Thyroid gland (tissue), 4 donors: ENCODE measurements at places on chromosomes 2 and 18. TPM values are rescaled to one million over a fixed set of nuclear protein-coding genes. Genes with fewer than 3 reads are reported as not detected.

DNA sequence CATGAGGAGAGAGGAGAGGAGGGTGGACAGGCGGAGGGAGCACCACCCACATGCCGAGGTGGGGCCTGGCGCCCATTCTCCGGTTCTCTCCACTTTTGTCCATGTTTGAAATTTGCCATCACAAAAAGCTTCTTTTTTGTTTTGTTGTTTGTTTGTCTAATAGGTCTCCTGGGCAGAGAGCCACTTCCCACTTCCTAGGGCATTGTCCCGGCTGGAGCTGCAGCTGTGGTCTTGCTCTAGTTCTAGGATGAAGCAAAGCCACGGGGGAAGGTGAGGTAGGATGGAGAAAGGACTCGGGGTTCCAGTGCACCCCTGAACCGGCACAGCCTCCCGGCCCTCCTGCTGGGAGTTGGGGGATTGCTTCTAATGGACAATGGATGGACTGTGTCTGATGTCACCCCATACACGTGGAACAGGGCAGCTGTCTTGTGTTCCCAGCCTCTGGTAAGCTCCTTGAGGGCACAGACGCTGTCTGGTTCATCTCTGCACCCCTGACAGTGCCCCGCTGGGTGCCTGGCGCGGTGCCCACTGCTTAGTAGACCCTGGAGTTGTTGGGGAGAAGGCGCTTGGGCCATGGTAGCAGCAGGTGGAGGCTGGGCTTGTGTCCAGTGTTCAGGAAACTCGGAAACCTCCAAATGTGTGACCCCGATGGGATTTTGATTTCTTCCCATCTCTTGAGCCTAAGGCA lies 278.4 kb downstream of the NDUFA10 start:
- no peak for DNase-seq
- no peaks in the 10 kb centered on the region for H3K27me3 ChIP-seq
- H3K4me3 ChIP-seq: no peak overlapping the region
- H3K4me1 ChIP-seq: no peaks in the 10 kb centered on the region
- no peak overlapping the region for H3K27ac ChIP-seq

GRCh38 chr2:38026846-38027245 lies 49.1 kb downstream of the CYP1B1 start:
- no peaks in the 10 kb centered on the region for H3K4me1 ChIP-seq
- H3K36me3 ChIP-seq: no peaks in the 10 kb centered on the region
- DNase-seq: no peak
- H3K27me3 ChIP-seq: no peaks in the 10 kb centered on the region

DNA sequence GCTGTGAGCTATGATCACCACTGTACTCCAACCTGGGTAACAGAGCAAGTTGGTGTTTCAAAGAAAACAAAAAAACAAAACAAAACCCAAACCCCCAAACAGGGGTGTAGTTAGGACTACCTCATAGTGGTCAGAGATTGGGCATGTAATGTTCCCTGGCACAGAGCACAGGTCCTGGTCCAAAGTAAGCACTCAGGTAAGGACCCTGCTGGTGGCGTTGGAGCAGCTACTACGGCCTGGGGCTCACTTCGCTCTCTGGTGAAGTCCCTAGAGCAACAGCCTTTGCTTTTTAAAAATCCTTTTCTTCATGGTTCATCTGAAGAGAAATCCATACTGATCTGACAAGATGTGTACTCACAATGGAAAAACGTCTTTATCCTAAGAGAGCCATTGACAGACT lies 130.4 kb downstream of the ZNF236 start:
- DNase-seq: peak; percentile 65
- H3K27me3 ChIP-seq: no peaks in the 10 kb centered on the region
- H3K27ac ChIP-seq: peak overlapping the region; percentile 73
- no peaks in the 10 kb centered on the region for H3K36me3 ChIP-seq

DNA sequence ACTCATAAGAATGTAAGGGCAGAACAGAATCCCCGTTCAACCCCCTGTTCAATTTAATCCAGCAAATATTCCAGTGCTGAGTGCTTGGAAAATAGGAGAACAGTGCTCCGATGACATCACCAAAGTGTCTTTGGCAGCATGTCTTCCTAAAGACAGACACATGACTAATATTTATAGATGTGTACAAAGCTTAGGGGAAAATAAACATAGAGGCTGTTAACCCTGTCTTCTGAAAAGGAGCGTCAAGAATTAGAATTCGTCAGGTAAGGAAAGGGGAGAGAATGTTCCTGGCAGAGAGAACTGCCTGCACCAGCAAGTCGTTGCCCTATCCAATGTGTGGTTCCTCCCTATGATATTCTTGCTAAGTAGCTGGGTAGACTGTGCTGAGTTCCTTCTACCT lies 72.7 kb downstream of the PLB1 start:
- H3K27me3 ChIP-seq: no peaks in the 10 kb centered on the region
- DNase-seq: no peak
- peaks cover 4% of the 10 kb centered on the region for H3K4me1 ChIP-seq
- no peaks in the 10 kb centered on the region for H3K36me3 ChIP-seq
- no peak overlapping the region for H3K4me3 ChIP-seq

DNA sequence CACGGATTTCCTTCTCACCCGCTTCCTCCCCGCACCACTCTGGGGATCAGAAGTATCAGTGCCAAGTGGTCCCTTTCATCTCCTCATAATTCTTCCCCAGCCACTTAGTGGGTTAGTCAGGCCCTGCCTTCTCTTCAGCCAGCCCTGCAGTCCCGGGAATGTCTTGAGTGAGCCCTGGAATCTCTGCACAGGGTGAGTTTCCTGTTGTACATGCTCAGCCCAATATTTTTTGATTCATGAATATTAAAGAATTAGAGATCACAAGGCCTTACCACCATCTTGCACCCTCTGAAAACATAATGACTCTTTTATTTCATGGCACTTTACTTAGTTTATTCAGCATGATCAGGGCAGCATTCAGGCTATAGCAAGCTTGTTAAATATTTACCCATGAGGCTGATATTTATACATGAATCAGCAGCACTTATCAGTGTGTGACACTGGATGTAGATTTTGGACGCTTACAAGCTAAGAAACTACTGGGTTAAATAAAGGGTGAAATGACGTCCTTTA lies 159.4 kb upstream of the FOSL2 start:
- H3K27me3 ChIP-seq: no peaks in the 10 kb centered on the region
- H3K4me3 ChIP-seq: no peak overlapping the region
- H3K27ac ChIP-seq: no peak overlapping the region
- peak; percentile 18 for DNase-seq
- no peaks in the 10 kb centered on the region for H3K4me1 ChIP-seq

ASB1 gene
- 12.4 TPM for total RNA-seq

DNA sequence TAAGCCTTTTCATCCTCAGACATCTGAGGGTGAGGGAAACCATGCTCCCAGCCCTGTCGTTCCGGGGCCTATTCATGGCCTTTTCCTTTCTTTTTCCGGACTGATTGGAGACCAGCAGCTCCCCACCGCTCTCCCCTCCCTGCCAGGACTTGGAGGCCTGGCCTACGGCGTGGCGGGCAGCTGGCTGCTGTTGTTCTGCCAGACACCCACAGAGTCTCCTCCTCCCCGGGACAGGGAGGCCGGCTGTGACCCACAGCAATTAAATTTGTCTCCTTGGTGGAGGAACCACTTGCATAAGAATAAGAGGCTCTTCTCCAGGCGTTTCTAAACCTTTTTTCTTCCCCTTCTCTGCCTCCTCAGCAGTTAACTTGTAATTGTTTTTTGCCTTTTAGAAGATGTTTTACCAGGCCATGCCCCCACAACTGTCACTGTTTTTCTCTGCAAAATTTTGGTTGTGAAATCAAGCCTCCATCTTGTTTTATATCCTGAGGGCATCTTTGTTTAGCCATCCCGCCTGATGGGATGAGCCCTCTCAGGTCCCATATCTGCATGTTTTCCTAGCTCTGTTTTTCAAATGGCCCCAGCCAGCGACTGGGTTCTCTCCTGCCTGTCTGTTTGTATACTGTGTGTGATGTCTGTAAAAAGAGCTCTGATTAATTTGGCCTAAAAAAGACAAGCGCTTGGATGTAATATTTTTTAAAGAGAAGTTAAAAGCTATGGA lies 1060.0 kb upstream of the DDX18 start:
- no peaks in the 10 kb centered on the region for H3K4me1 ChIP-seq
- no peak overlapping the region for H3K27ac ChIP-seq

DNA sequence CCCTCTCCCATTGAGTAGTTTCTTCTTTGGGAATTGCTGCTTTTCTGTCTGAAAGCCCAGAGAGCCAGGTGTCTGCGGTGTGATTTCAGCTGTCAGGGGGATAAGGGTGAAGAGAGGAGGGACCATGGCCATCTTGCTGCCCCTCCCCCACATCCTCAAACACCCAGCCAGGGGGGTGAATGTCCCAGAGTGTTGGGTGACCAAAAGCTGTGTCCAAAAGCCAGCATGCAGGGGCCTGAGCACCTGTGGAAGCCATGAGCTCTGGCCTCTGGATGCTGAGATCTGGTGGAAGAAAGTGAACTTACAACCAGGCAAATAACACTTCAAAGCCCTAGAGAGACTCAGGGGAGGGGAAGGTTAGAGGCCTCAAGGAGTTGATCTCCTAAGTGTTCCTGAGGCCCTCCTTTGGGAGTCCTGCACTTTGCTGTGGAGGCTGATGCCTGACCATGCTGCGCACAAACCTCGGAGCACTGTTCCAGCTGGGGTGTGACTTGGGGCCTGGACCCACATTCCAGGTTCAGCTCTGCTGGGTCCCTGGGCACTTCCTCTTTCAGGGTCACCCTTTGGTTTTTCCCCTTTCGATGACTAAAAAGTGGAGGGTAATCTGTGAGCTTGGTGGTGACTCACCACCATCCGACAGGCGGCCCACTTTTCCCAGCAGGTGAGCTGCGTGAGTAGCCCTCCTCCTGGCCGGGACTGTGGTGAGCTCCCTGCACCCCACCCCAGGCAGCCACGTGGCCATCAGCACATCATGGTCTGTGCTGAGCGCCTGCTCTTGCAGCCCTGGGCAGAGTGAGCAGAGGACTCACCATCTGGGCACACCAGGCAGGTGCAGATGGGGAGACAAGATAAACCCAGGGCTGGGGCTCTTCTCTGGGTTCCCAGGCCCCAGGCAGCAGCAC lies 66.8 kb upstream of the FOSL2 start:
- no peaks in the 10 kb centered on the region for H3K36me3 ChIP-seq
- peaks cover 12% of the 10 kb centered on the region for H3K4me1 ChIP-seq
- no peak overlapping the region for H3K4me3 ChIP-seq
- H3K27ac ChIP-seq: no peak overlapping the region

DNA sequence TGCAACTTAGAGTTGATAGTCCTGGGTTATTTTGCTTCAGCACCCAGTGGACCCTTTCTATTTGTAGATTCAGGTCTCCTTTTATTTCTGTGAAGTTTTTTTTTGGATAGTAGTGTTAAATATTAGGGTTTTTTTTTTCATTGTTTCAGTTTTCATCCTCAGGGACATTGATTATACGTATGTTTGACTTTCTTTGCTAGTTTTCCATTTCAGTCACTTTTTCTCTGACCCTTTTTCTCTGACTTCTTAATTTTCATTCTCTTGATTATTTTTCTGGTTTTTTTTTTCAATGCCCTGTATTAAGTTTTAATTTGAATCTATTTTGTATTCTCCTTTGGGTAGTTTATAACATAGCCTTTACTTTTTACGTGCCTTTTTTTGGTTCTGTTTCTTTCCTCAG lies 79.4 kb downstream of the AGPS start:
- H3K4me3 ChIP-seq: no peak overlapping the region
- no peak for DNase-seq
- no peak overlapping the region for H3K27ac ChIP-seq
- H3K4me1 ChIP-seq: no peaks in the 10 kb centered on the region

DNA sequence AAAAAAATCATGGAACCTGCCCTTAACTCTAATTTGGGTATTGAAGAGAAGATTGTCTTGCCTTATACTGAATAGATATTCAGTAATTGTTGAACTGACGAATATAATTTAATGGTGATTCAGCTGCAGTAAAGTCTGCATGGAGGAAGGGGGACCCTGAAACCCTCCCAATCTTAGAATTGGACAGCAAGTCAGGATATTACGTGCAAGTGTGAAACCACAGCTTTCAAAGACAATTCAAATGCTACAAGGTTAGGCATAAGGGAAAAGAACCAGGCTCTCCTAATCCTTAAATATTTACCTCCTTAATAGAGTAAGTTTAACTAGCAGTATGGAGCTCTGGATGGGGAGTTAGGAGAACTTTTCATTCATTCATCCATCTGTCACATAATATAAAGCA lies 226.9 kb upstream of the TNP1 start:
- H3K27ac ChIP-seq: no peak overlapping the region
- no peak overlapping the region for H3K4me3 ChIP-seq
- H3K27me3 ChIP-seq: no peaks in the 10 kb centered on the region
- DNase-seq: no peak
- H3K4me1 ChIP-seq: no peaks in the 10 kb centered on the region

GRCh38 chr2:16130906-16131400 lies 190.6 kb downstream of the MYCN start:
- H3K36me3 ChIP-seq: no peaks in the 10 kb centered on the region
- H3K4me3 ChIP-seq: no peak overlapping the region
- DNase-seq: no peak
- no peaks in the 10 kb centered on the region for H3K27me3 ChIP-seq
